ENCODE measurements at places on chromosomes 2 and 18.

DNA sequence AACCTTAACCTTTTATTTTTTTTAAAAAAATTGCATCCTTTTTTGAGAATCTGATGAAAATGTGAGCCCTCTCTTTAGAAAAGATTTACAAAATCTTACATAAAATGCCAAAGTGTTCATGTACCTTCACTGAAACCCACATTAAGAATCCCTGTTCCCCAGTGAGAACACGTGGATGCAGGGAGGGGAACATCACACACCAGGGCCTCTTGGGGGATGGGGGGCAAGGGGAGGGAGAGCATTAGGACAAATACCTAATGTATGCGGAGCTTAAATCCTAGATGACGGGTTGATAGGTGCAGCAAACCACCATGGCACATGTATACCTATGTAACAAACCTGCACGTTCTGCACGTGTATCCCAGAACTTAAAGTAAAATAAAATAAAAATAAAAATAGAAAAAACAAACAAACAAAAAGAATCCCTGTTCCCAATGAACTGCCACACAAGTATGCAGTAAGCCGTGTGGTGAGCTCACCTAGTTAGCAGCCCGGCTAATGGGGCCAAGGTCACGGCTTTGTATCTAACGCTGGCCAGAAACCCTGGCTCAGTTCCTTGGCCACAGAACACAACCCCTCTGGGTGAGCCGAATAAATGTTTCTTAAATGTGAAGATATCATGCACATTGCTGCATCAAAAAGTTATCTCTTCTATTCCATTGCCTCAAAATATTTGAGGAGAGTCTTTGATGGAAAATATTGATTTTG, 41.4 kb downstream of the CHST9 start:
- DNase-seq = no peak

GRCh38 chr2:46368401-46368800, 71.2 kb downstream of the EPAS1 start:
- no peak for DNase-seq

GRCh38 chr2:85839461-85839860, 49.3 kb downstream of the ST3GAL5 start:
- DNase-seq = no peak

DNA sequence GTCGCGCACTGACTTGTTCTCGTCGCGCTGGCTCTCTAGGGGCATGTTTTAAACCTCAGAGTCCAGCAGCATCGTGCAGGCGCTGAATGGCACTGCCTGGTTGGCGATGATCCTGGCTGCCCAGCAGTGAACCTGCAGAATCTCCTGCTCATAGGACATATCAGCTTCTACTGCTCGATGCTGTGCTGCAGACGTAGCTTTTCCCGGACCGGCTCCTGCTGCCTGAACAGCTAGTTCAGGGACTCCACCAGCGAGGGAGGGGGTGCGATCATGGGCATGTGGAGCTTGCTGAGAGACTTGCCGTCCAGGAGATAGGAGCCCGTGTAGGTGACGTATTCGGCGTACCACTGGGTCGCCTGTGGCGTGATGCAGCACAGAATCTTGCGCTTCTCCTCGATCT, 890.0 kb upstream of the LRRTM1 start:
- no peak for DNase-seq

DNA sequence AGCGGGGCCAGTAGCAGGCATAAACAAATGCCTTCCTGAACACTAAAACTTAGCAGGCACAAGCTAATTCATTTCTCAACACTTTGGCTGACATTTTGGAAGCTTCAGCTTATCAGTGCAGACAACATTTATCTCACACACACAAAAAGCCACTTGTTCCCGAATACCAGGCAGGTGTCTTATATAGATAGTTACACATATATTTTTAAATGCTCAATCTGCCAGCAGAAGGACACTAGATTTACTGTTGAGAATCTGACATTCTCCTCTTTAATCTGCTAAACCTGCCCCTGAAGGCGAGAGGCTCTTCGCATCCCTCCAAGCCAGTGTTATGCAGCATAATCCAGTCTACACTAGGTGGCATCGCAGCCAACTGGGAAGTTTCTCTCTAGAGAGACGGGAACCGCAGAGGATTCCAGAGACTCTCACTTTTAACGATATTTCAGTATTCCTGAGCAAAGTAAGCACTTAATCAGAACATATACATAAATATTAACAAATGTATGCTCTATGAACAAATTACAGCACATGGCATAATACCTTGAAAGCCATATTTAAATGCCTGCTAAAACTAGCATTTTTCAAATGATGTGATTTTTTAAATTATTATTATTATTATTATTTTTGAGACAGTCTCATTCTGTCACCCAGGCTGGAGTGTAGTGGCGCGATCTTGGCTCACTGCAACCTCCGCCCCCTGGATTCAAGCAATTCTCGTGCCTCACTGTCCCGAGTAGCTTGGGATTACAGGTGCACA, 90.2 kb upstream of the SCG2 start:
- DNase-seq = no peak

GRCh38 chr2:137947032-137947727, 17.1 kb upstream of the HNMT start:
- DNase-seq = no peak

Data from activated naive CD4-positive, alpha-beta T cell (primary cell).